Brain pericyte (primary cell): ENCODE measurements at places on chromosomes 11 and 22.

GRCh38 chr11:131609337-131609736 lies 238.9 kb downstream of the NTM start:
- DNase-seq, result no peak

DNA sequence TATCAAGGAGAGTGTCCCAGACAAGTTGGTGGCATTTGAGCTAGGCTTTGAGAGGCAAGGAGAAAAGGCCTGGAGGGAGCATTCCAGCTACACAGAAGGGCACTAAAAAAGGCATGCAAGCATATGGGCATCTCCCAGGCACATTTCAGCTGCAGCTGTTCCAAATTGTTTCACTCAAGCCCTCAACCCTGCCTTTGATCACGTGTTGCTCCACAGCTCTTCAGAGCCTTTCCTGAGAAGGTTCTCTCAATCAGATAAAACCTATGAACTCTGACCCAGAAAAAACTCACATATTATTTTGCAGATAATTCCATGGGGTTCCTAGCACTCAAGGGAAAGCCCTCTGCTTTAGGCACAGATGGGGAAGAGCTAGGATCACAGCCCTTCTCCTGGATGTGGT lies 24.4 kb upstream of the HSPA8 start:
- no peak for DNase-seq

GRCh38 chr11:93236741-93237675 lies 39.2 kb upstream of the SLC36A4 start:
- no peak for DNase-seq

- no peak for DNase-seq
These were observed 73.2 kb downstream of the FAT3 start for GRCh38 chr11:92297567-92298553.

DNA sequence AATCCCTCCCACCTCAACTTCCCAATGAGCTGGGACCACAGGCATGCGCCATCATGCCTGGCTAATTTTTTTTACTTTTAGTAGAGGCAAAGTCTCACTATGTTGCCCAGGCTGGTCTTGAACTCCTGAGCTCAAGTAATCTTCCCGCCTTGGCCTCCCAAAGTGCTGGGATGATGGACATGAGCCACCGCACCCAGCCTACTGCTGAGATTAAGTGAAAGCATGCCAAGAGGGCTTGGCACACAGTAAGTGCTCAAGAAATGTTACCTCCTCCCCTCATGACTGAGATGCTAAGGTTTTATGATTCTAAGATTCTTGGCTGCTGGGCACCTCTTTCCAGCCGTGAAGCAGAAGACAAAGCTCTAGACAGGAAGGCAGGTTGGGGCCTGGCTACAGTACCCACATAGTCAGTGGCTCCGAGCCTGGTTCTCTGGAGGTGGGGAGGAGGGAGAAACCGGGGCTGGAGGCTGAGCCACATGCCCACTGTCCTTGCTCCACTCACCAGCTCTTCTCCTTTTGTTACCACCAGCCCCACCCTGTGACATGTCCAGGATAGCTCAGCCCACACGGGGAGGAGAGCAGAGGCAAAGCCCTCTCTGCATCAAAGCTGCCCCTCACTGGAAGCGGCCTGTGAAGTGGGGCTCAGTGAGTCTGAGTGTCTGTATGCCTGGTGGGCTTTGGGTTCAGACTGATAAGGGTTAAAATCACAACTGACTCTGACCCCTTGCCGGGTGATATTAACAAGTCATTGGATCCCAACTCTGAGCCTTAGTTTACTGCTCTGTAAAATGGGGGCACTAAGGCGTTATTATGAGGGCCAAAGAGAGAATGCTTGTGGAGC lies 12.9 kb downstream of the ARHGEF17 start:
- DNase-seq, result no peak

GRCh38 chr11:86167499-86168164 lies 76.9 kb upstream of the EED start:
- no peak for DNase-seq

GRCh38 chr22:49534386-49534785 lies 293.3 kb downstream of the BRD1 start:
- DNase-seq, result no peak

DNA sequence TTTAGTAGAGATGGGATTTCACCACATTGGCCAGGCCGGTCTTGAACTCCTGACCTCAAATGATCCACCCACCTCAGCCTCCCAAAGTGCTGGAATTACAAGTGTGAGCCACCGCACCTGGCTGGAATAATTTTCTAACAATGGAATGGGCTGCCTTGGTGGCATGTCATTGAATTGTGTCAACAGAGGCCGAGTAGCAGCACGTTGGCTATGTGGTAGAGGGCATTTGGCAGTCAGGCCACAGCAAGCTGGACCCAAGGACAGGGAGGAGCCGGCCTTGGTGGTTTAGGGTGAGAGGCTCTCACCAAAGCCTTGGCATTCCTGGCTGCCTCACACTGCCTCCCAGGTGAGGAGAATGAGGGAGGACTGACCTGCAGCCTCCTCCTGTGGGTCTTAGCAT lies 4.1 kb upstream of the NIPSNAP1 start:
- no peak for DNase-seq

GRCh38 chr11:65422633-65423515 lies at the start of gene NEAT1:
TSS of gene NEAT1 (plus strand) at chr11:65422798.
- peak; percentile 89 for DNase-seq

GRCh38 chr11:14902650-14903350 lies 10.8 kb upstream of the CYP2R1 start:
- DNase-seq, result no peak

GRCh38 chr11:62705413-62705812 lies 1.8 kb downstream of the BSCL2 start:
- DNase-seq, result no peak

- DNase-seq, result no peak
These were observed 1.5 kb downstream of the SYT12 start for GRCh38 chr11:67024410-67024809.

- DNase-seq, result no peak
These were observed 1.3 kb upstream of the SLC3A2 start for GRCh38 chr11:62879235-62879978.

- DNase-seq, result no peak
These were observed 630 bp downstream of the CASP4 start for GRCh38 chr11:104967534-104968354.

- peak; percentile 16 for DNase-seq
These were observed 42.1 kb downstream of the PRDM10 start for GRCh38 chr11:129960216-129961214.
